Body of pancreas (tissue), 4 donors: ENCODE measurements at places on chromosomes 6 and 20. TPM values are rescaled to one million over a fixed set of nuclear protein-coding genes. Genes with fewer than 3 reads are reported as not detected.

- H3K4me1 ChIP-seq, result no peaks in the 10 kb centered on the region
- peaks cover 3% of the 10 kb centered on the region for H3K27me3 ChIP-seq
- H3K36me3 ChIP-seq, result no peaks in the 10 kb centered on the region
- H3K4me3 ChIP-seq, result no peak overlapping the region
Measured at GRCh38 chr6:4967301-4968030, 36.4 kb downstream of the RPP40 start.

- no peaks in the 10 kb centered on the region for H3K27me3 ChIP-seq
- H3K4me3 ChIP-seq, result no peak overlapping the region
- no peaks in the 10 kb centered on the region for H3K36me3 ChIP-seq
- H3K4me1 ChIP-seq, result no peaks in the 10 kb centered on the region
Measured at GRCh38 chr6:105058846-105059245, 101.9 kb downstream of the LIN28B start.

DNA sequence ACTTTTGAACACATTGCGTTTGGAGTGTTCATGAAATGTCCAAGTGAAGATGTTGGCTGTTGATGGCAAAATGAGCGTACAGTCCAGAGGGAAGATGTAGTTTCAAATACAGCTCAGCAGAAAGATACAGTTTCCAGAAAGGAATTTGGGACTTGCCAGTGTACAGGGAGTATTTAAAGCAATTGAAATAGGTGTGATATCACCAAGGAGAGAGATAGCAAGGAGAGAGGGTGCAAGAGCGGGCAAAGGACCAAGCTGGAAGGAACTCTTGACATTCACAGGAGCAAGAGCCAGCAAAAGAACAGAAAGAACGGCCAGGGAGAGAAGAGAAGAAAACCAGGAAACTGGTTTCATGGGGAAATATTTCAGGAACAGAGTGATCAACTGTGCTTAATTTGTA is 47.8 kb downstream of the CARMIL1 start:
- peaks cover 15% of the 10 kb centered on the region for H3K4me1 ChIP-seq
- no peak overlapping the region for H3K4me3 ChIP-seq
- peak; percentile 25 for DNase-seq
- H3K27me3 ChIP-seq, result no peaks in the 10 kb centered on the region

DNA sequence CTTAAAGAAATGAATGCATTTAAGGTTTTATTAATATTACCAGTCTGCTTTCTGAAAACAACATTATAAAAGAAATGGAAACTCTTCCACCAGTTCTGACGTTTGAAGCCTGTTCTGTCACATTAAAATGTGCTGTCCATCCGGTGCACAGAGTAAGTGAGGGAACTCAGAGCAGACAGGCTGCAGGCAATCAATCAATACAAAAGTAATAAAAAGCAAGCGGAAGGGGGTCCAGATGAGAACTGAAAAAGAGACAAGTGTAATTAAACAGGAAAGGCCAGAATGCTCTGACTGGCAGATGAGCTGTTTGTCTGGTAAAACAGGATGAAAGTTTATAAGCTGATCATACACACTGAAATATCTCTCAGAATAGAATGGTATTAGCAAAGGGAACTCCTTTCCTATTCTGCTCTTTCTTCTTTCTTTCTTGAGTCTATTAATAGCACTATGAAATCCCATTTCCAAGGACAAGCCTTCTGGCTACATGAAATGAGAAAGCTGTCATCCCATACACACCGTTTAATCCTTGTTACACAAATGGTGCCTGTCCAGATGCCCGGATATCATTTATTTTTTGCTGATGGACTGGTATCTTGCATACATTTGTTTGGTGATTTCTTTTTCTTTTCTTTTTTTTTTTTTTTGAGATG is 94.3 kb downstream of the RAMACL start:
- no peak for DNase-seq
- H3K4me3 ChIP-seq, result no peak overlapping the region
- no peaks in the 10 kb centered on the region for H3K36me3 ChIP-seq
- no peaks in the 10 kb centered on the region for H3K4me1 ChIP-seq
- H3K27me3 ChIP-seq, result no peaks in the 10 kb centered on the region

DNA sequence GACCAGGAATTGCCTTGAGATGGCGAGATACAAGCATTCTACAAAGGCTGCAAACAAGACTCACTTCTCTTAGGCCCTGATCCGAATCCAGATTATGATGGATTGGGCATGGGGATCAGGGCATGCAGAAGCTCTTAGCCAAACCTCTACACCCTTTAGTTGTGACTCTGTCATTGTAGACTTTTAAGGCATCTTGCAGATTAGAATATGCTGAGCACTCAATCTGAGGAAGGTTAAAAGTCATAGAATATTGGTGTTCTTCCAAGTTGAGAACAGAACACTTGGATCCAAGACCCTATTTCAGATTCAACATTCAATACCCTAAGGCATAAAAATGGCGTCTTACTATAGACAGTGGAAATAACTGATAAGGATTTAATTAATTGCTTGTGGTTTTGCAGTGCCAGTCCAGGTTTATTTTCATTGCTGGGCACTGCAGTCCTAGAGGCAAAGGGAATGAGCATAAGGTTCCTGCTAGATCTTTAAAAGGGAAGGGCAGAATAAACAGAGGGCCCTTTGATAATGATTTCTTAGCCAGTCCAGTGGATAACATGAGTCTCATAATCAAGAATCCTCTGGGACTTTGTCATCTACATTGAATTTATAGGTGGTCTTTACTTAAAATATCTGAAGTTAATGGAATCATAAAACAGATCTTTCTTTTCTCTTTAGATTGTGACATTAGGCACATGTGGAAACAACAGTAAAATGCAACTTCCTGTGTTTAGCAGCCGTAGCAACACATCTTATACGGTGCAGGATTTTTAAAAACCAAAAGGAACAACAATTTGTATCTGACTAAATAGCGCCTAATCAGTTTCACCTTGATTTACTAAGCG is 17.6 kb downstream of the PHACTR2 start:
- no peaks in the 10 kb centered on the region for H3K27me3 ChIP-seq
- no peaks in the 10 kb centered on the region for H3K36me3 ChIP-seq
- H3K4me3 ChIP-seq, result no peak overlapping the region
- H3K27ac ChIP-seq, result peak overlapping the region; percentile 7

GRCh38 chr20:45576995-45577394 is 2.1 kb downstream of the WFDC8 start:
- no peaks in the 10 kb centered on the region for H3K27me3 ChIP-seq
- no peaks in the 10 kb centered on the region for H3K36me3 ChIP-seq
- H3K4me1 ChIP-seq, result no peaks in the 10 kb centered on the region
- no peak for DNase-seq
- no peak overlapping the region for H3K27ac ChIP-seq
- H3K4me3 ChIP-seq, result no peak overlapping the region

- no peak overlapping the region for H3K27ac ChIP-seq
- DNase-seq, result no peak
- H3K4me1 ChIP-seq, result no peaks in the 10 kb centered on the region
- no peak overlapping the region for H3K4me3 ChIP-seq
Measured at GRCh38 chr20:56985066-56985685, 281.3 kb downstream of the BMP7 start.

The CST1 gene
- not detected for total RNA-seq

- H3K27me3 ChIP-seq, result no peaks in the 10 kb centered on the region
- H3K27ac ChIP-seq, result no peak overlapping the region
- H3K4me1 ChIP-seq, result no peaks in the 10 kb centered on the region
- DNase-seq, result no peak
- no peak overlapping the region for H3K4me3 ChIP-seq
- no peaks in the 10 kb centered on the region for H3K36me3 ChIP-seq
Measured at GRCh38 chr6:124033501-124033900, 229.8 kb downstream of the NKAIN2 start.

GRCh38 chr20:23433628-23434027 is 5.9 kb upstream of the CSTL1 start:
- H3K27me3 ChIP-seq, result no peaks in the 10 kb centered on the region
- no peaks in the 10 kb centered on the region for H3K36me3 ChIP-seq
- no peak for DNase-seq
- no peak overlapping the region for H3K4me3 ChIP-seq
- H3K4me1 ChIP-seq, result peaks cover 13% of the 10 kb centered on the region

- no peaks in the 10 kb centered on the region for H3K4me1 ChIP-seq
- H3K36me3 ChIP-seq, result no peaks in the 10 kb centered on the region
- no peak overlapping the region for H3K4me3 ChIP-seq
- DNase-seq, result no peak
- H3K27ac ChIP-seq, result no peak overlapping the region
- no peaks in the 10 kb centered on the region for H3K27me3 ChIP-seq
Measured at GRCh38 chr6:46961232-46961631, 39.5 kb upstream of the ADGRF5 start.

DNA sequence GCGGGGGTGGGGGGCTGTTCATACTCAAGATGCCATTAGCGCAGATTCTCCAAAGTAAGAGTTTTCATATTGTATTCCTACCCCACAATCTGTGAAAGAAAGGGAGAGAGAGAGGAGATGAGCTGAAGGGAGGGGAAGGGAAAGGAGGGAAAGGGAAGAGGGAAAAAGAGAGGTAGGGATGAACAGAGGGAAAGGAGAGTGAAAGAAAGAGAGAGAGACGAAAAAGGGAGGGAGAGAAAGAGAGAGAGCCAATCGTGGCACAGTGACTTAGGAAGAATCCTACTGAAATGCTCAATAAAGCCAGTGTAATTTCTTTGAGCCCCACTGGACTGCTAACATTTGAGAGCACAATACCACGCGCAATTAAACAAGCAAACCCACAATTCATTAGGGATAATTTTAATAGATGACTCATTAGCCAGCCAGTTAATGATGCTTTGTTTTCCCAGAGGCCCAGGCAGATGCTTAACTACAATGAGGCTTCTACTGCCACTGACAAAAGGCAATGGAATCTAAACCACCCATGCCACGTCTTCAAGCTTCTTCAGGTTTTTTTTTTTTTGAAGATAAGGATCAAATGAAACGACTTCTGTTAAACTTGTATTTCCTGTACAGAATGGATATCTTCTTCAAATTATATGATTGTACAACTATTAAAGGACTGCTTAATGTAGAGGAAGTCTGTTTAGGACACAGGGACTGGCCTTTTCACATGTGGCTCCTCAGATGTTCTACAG is 306.8 kb downstream of the FOXC1 start:
- no peak for DNase-seq
- H3K27me3 ChIP-seq, result no peaks in the 10 kb centered on the region
- H3K27ac ChIP-seq, result no peak overlapping the region
- no peak overlapping the region for H3K4me3 ChIP-seq
- H3K36me3 ChIP-seq, result peaks cover 2% of the 10 kb centered on the region
- H3K4me1 ChIP-seq, result no peaks in the 10 kb centered on the region

The RAB44 gene
- 0.26 TPM for total RNA-seq

GRCh38 chr20:38139977-38140753 is 24.9 kb downstream of the TGM2 start:
- no peak for DNase-seq
- no peaks in the 10 kb centered on the region for H3K27me3 ChIP-seq
- H3K27ac ChIP-seq, result no peak overlapping the region
- H3K4me1 ChIP-seq, result peaks cover 26% of the 10 kb centered on the region

DNA sequence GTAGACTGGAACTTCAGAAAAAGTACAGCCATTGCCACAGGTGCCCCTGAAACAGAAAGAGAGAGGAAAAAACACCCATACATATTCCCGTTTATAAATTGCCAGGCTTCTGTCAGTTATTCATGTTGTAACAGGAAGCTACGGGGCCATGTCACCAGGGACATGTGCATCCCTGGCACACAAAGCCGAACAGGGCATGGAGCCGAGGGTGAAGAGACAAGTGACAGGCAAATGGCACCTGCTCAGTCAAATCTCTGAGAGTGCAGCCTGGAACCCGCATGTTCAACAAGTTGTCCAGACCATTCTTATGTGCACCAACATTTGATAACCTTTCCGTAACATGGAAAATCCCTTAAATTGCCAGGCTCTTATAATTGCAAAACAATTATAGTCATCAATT is 740.7 kb downstream of the KIF16B start:
- DNase-seq, result no peak
- no peaks in the 10 kb centered on the region for H3K36me3 ChIP-seq

GRCh38 chr6:143110572-143110971 is 49.9 kb downstream of the AIG1 start:
- H3K27ac ChIP-seq, result no peak overlapping the region
- DNase-seq, result no peak
- no peak overlapping the region for H3K4me3 ChIP-seq
- no peaks in the 10 kb centered on the region for H3K36me3 ChIP-seq
- no peaks in the 10 kb centered on the region for H3K27me3 ChIP-seq

The TGM3 gene
- total RNA-seq, result 0.26 TPM

DNA sequence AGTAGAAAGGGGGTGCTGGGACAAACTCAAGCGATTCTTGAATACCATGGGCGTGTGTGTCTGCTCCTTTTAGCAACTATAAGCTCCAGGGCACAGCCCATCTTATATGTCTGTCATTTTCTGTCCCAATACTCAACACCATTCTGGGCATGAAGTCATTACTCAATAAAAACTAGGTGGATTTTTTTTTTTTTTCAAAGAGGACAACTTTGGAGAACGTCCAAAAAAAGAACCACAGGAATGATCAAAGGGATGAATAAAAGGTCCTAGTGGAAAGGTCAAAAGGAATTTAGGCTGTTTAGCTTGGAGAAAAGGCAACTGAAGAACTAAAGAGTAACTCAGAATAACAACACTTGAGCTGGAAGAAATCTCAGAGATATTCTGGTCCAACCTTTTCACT is 24.4 kb downstream of the UQCC1 start:
- no peak overlapping the region for H3K27ac ChIP-seq
- no peak for DNase-seq
- H3K4me3 ChIP-seq, result no peak overlapping the region
- no peaks in the 10 kb centered on the region for H3K36me3 ChIP-seq

The PDYN gene
- not detected for total RNA-seq

- DNase-seq, result no peak
- peaks cover 8% of the 10 kb centered on the region for H3K4me1 ChIP-seq
- no peaks in the 10 kb centered on the region for H3K36me3 ChIP-seq
- no peaks in the 10 kb centered on the region for H3K27me3 ChIP-seq
- no peak overlapping the region for H3K27ac ChIP-seq
Measured at GRCh38 chr6:52371656-52372191, 9.8 kb downstream of the PAQR8 start.

The ZNF391 gene
- 3.1 TPM for total RNA-seq

DNA sequence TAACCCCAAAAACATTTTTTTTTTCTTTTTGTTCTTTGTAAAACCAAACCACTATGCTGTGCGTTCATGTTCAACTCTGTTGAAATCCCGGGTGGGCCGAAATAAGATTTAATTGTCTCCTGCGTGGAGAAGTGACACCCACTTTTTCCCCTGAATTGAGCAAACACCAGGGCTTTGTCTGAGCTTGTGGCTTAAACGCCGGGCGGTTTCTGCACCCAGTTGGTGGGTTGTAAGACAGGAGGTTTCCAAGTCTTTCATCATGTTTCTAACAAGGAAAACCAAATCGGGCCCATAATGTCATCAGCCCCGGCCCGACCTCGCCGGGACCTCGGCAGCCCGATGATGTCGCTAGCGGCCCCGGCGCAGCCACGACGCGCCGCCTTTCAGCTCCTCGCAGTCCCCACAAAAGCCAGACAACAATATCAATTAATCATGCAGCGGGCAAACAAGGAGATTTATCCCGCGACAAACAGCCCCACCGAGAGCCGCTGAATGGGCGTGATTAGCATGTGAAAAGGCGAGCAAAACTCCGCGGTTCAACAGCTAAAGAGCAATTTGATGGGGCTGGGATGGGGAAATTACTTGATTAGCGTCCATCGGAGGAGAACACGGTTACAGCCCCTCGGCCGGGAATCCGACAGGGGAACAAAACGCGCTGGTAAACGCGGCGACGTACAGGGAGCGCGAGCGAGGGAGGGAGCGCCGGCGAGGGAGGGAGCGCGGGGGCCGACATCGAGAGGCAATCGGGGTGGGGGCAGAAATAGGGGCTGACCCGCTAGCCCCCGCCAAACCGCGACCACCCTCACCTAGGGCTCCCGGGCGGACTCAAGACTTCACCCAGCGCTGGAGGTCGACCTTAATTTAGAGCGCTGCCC is 5.3 kb downstream of the LINC00237 start:
- H3K4me3 ChIP-seq, result peak overlapping the region; percentile 27
- DNase-seq, result no peak
- H3K36me3 ChIP-seq, result no peaks in the 10 kb centered on the region
- no peak overlapping the region for H3K27ac ChIP-seq
- H3K4me1 ChIP-seq, result peaks cover 40% of the 10 kb centered on the region
